Activated CD8-positive, alpha-beta T cell treated with anti-CD3 and anti-CD28 coated beads for 36 hours (primary cell): ENCODE measurements at places on chromosomes 3 and 15. TPM values are rescaled to one million over a fixed set of nuclear protein-coding genes. Genes with fewer than 3 reads are reported as not detected.

The MKRN2 gene
- 28.2 TPM for total RNA-seq

The OR5K3 gene
- not detected for total RNA-seq

The FBXO40 gene
- not detected for total RNA-seq

The HTR3C gene
- total RNA-seq: not detected

The RHOV gene
- total RNA-seq: 0.40 TPM

DNA sequence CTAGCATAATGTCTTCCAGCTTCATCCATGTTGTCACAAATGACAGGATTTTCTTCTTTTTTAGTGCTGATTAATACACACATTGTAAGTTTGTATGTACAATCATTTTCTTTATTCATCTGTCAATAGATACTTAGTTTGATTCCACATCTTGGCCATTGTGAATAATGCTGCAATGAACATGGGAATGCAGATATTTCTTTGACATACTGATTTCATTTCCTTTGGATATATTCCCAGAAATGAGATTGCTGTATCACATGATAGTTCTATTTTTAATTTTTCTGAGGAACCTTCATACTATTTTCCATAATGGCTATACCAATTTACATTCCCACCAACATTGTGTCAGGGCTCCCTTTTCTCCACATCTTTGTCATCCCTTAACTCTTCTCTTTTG, 117.9 kb downstream of the MEIS2 start:
- H3K27ac ChIP-seq: no peak overlapping the region
- no peaks in the 10 kb centered on the region for H3K4me1 ChIP-seq
- no peak for DNase-seq
- H3K4me3 ChIP-seq: no peak overlapping the region

GRCh38 chr15:89149501-89150101, 61.3 kb downstream of the ABHD2 start:
- H3K36me3 ChIP-seq: peaks cover 15% of the 10 kb centered on the region
- peaks cover 4% of the 10 kb centered on the region for H3K4me1 ChIP-seq
- H3K27ac ChIP-seq: no peak overlapping the region
- no peaks in the 10 kb centered on the region for H3K27me3 ChIP-seq
- H3K4me3 ChIP-seq: no peak overlapping the region

- peaks cover 10% of the 10 kb centered on the region for H3K4me1 ChIP-seq
- H3K4me3 ChIP-seq: peak overlapping the region; percentile 36
- H3K27me3 ChIP-seq: peaks cover 36% of the 10 kb centered on the region
- H3K27ac ChIP-seq: no peak overlapping the region
- DNase-seq: no peak
Observed at GRCh38 chr3:168250415-168250861, 154.7 kb upstream of the GOLIM4 start.

DNA sequence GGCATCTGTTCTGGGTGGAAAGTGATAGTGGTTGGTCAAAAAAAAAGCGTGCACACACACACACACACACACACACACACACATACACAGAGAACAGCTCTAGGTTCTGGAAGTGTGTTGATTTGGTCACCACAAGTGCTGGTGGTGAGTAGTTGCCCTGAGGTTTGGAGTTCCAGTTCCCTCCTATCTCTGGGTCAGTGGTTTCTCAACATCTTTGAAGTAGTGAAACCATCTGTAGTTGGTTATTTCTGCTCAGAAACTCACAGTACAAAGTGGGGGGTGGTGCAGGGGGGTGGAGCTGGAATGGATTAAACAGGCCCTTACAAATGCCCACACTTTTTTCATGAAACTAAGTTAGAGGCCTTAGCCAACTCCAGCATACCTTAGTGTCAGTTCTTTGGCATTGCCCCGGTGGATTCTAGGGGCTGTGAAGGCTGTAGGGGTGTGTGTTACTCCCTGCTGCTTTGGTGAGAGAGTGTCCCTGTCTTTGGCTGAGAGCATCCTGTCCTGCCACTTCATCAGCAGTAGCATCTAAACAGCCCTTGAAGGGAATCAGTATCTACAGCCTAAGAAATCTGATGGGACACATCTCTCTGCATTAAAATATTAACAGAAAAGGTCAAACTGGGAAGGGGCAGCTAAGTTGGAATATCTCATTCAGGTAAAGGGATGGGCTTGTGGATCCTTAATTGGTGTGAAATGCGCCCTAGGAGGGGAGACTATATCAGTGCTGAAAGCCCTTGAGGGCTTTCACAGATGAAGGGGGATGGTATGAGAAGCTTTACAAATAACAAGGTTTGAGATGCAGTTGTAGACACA, 20.6 kb downstream of the SMAD3 start:
- H3K27me3 ChIP-seq: no peaks in the 10 kb centered on the region
- peak overlapping the region; percentile 32 for H3K4me3 ChIP-seq
- DNase-seq: peak; percentile 79
- peak overlapping the region; percentile 85 for H3K27ac ChIP-seq
- H3K36me3 ChIP-seq: peaks cover 19% of the 10 kb centered on the region
